Thoracic aorta endothelial cell (primary cell): ENCODE measurements at places on chromosomes 1 and 21. TPM values are rescaled to one million over a fixed set of nuclear protein-coding genes. Genes with fewer than 3 reads are reported as not detected.

The KRTAP19-1 gene
- not detected in 2 replicates for total RNA-seq

The CFAP107 gene
- total RNA-seq, result not detected in 2 replicates

The PDC gene
- total RNA-seq, result not detected in 2 replicates

The ZSWIM5 gene
- 0.53 and 0.65 TPM in 2 replicates for total RNA-seq

The FCGR1A gene
- total RNA-seq, result not detected in 2 replicates

The CTSE gene
- 0.36 TPM in 1 of 2 replicates, not detected in the other for total RNA-seq

The DNAI4 gene
- total RNA-seq, result 2.1 and 2.2 TPM in 2 replicates

The SIKE1 gene
- 51.9 and 53.7 TPM in 2 replicates for total RNA-seq

The TNFRSF14 gene
- total RNA-seq, result 20.9 and 21.3 TPM in 2 replicates

The CFAP410 gene
- total RNA-seq, result 3.1 and 4.0 TPM in 2 replicates

The GOLPH3L gene
- total RNA-seq, result 41.9 and 50.1 TPM in 2 replicates

The FCRL5 gene
- not detected in 2 replicates for total RNA-seq

The TTLL7 gene
- total RNA-seq, result 6.5 and 11.8 TPM in 2 replicates

The OR2L5 gene
- not detected in 2 replicates for total RNA-seq

The NECTIN4 gene
- 0.14 and 0.40 TPM in 2 replicates for total RNA-seq
